ENCODE measurements at places on chromosomes 2 and 18. TPM values are rescaled to one million over a fixed set of nuclear protein-coding genes. Genes with fewer than 3 reads are reported as not detected.
A peak's percentile ranks its signal among the peaks of the same experiment; 100 is the strongest.

Gene FSIP2
- total RNA-seq = under 0.01 TPM

- DNase-seq = no peak
Measured at GRCh38 chr2:118223511-118223991, 135.3 kb downstream of the INSIG2 start.

Gene RAMP1
- not detected for total RNA-seq

GRCh38 chr2:127081826-127082633 is 24.9 kb downstream of the BIN1 start:
- no peak for DNase-seq

DNA sequence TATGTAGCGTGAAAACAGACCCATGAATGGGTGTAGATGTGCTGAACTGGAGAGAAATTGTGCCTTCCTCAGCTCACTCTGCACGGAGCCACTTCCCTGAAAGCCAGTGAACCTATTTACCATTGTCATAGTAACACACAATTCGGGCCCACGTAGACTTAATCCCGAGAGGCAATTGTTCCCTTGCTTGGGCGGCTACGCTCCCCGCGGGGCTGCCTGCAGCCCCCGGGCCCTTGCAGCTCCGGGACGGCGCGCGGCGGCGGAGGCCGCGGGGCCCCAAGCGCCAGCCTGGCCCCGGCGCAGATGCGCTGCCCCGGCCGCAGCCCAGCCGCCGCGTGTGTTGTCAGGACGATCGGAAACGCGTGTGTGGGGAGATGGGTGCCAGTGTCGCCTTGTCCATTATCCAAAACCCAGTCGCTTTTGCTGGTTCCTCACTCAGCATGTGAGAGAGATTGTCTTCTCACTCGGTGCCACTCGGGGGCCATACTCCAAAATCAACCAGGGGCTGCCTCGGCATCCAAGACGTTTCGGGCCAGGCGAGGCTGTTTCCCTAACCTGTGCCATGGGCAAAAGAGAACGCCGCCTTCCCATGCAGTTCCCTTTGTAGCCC is 17.9 kb upstream of the LRRTM1 start:
- no peak for DNase-seq

GRCh38 chr18:5868218-5868854 is 27.0 kb downstream of the TMEM200C start:
- DNase-seq = peak; percentile 81

DNA sequence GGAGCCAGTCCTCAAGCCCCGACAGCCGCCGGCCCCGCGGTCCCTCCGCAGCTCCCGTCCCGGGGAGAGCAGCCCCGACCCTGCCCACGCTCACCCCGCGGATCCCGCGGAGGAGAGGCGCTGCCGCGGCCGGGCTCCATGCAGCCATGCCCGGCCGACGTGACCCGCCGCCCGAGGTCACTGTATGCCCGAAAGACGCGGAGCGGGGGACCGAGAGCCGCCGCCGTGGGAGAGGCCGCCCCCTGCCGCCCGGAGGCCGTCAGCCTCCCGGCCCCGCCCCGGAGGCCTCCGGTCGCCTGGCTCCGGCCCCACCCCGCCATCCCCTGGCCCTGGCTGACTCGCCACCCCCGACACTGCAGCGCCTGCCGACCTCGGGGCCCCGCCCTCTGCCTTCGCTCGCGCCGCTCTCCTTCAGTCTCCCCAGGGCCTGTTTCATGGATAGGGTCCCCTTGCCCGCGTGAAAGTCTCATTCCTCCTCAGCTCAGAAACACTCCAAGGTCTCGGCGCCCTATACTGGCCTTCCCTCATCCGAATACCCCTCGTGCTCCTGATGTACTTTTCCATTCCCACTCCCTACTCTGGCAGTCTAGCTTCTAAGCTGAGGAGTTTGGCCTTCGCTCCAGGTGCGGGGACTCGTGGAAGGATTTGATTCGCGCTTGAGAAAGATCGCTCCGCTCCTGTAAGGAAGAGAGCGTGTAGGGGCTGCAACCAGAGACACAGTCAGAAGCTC is at the start of gene BOLA3:
TSS of gene BOLA3 (minus strand) at position 186 of the 730 bp plus-strand sequence. CDS start at position 148, 38 bp downstream.
- DNase-seq = peak; percentile 75

- DNase-seq = no peak
Measured at GRCh38 chr2:29349316-29350030, 234.3 kb downstream of the CLIP4 start.

GRCh38 chr2:239299218-239299939 is 101.4 kb downstream of the HDAC4 start:
- DNase-seq = peak; percentile 42

All from lung microvascular endothelial cell (primary cell).